ENCODE measurements at places on chromosomes 7 and 10.

GRCh38 chr7:114153700-114154099 lies 234.9 kb upstream of the PPP1R3A start:
- DNase-seq, result no peak

GRCh38 chr7:40303996-40304395 lies 169.2 kb downstream of the SUGCT start:
- no peak for DNase-seq

- no peak for DNase-seq
Measured at GRCh38 chr7:141610671-141611070, 59.5 kb downstream of the AGK start.

- no peak for DNase-seq
Measured at GRCh38 chr10:71761541-71762113, 11.7 kb downstream of the VSIR start.

DNA sequence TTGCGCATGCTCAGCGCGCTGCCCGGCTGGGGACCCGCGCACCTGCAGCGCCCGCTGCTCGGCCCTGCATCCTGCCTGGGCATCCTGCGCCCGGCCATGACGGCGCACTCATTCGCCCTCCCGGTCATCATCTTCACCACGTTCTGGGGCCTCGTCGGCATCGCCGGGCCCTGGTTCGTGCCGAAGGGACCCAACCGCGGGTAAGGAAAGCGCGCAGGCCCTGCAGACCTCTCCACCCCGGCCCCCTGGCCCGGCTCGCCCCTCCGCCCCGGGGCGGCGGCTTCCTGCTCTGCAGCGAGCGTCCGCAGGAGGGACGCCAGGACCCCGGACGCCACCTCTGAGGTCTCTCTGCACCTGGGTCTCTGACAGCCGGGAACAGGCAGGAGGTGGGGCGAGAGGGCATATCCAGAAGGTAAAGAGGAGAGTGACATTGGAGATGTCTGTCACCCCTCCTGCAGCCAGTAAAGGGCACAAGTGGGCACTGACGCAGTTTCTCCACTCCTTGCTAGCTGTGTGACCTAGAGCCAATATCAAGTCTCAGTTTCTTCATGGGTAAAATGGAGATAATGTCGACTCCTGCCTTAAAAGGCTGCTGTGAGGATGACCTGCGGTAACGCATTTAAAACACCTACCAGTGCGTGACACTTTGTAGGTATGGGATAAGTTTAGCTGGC lies 338 bp downstream of the ATP6V0E2 start:
- DNase-seq, result no peak

GRCh38 chr7:130987092-130987491 lies 253.1 kb upstream of the KLF14 start:
- DNase-seq, result no peak

All from stimulated activated CD8-positive, alpha-beta memory T cell treated with anti-CD3 and anti-CD28 coated beads, Interleukin-4, amount 100 ng/mL, for 1 hour (primary cell).